SK-MEL-5 (cell line): ENCODE measurements at places on chromosomes 2 and 18.

DNA sequence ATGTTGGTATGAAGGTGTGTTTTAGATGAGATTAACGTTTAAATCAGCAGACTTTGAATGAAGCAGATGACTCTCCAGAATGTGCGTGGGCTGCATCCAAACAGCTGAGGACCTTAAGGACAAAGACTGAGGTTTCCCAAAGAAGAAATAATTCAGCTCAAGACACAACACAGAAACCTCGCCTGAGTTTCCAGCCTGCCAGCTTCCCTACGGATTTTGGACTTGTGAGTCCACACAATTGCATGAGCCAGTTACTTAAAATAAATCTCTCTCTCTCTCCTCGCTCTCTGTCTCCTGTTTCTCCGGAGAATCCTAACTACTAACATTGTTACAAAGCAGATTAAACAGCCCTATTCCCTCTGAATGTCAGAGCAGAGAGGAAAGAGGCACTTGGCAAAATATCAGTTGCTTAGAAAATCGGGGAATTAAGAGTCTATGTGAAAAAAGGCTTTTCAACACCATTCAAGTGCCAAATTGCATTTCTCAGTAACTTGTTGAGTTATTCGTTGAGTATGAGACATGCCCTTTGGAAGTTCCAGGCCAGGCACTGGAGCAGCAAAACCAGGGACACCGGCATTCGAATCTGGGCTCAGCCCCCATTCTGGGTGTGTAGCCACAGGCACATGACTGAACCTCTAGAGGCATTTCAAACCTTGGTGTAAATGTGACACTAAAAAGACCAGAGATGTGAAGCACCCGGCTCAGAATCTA is 174.6 kb upstream of the PID1 start:
- DNase-seq: peak; percentile 72

DNA sequence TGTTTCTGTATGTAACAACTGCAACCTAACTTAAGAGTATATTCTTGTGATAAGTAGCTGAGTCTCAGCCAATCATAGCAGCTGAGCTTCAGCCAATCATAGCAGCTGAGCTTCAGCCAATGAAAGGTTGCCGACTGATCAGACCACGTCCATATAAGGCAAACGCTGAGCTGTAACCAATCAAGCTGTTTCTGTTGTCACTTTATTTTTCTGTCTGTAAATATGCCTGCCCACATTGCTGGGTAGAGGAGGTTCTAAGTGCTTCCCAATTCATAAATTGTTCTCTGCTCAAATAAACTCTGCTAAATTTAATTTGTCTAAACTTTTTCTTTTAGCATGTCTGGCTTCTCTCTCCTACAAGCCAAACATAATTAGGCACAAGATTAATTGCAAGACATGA is 231.5 kb upstream of the TCF4 start:
- DNase-seq: no peak

DNA sequence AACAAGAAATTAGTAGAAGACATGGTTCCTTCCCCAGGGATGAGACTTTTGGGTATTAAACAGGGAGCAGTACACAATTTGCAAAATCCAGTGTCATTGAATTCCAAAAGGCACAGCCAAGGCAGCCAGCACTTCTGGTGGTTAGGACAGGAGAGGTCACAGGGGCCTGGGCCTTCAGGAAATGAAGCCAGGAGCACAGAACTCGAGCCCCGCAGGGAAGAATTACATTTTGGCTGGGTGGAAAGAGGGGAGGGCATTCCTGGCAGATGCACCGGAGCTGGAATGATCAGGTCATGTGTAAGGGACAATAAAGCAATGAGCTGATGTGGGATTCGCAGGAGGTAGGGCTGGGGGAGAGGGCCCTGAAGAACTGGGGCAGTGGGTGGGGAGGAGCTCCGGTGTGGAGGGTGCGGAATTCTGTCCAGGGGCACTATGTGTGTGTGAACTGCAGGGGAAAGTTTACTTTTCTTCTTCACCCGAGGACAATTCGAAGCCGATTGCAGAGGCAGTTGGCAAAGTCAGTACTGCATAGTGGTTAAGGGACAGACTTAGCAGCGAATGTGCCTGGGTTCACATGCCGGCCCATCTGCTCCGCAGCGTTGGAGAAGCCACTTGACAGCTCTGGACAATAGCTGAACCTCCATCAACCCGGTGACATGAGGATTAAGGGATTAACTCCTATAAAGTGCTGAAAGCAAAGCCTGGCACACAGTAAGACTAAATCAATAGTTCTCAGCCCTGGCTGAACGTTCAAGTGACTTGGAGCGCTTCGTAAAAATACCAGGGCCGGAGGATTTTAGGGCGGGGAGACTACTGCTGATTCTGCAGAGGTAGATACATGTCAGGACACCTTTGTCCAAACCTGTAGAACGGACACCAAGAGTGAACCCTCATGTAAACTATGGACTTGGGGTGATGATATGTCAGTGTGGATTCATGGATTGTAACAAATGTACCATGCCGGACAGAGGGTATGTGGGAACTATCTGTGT is 36.4 kb downstream of the ALPK2 start:
- DNase-seq: no peak

DNA sequence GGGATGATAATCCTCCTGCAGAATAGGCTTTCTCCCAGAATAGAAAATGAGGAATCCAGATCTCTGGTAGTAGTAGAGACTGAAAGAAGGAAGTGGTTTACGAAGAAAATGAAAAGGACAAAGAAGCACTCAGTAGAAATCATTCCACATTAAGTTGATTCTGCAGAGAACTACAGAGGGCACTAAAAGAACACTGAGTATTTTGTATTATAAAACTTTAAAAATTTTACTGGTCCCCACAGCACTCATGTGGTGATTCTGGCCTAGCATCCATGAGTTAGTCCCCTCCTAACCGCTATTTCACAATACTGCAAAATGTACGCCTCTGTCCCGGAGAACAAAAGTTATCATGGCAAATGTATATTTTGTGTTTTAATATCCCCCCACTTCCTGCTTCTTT is 42.9 kb upstream of the SLC35F5 start:
- DNase-seq: peak; percentile 75

GRCh38 chr2:233458031-233458610 is 103.8 kb downstream of the DGKD start:
- DNase-seq: no peak

- DNase-seq: no peak
These were observed 32.0 kb downstream of the ANKMY1 start for GRCh38 chr2:240525802-240526201.
